ENCODE measurements at places on chromosomes 12 and 14.

- DNase-seq = no peak
Measured at GRCh38 chr14:104657101-104657524, 32.3 kb upstream of the INF2 start.

DNA sequence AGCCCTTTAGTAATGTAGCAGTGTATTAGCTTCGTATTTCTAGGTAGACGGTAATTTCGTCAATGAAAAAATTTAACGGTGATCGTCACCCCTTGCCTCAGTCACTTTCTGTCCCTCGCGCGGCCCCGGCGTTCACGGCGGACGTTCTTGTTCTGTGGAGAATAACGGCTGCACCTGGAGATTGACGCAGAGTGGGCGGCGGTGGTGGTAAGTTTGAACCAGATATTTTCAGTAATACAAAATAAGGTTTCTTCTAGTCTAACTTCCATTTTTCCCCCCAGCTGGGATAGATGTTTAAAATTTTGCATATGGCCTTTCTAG lies 341 bp downstream of the ZNF10 start:
- no peak for DNase-seq

DNA sequence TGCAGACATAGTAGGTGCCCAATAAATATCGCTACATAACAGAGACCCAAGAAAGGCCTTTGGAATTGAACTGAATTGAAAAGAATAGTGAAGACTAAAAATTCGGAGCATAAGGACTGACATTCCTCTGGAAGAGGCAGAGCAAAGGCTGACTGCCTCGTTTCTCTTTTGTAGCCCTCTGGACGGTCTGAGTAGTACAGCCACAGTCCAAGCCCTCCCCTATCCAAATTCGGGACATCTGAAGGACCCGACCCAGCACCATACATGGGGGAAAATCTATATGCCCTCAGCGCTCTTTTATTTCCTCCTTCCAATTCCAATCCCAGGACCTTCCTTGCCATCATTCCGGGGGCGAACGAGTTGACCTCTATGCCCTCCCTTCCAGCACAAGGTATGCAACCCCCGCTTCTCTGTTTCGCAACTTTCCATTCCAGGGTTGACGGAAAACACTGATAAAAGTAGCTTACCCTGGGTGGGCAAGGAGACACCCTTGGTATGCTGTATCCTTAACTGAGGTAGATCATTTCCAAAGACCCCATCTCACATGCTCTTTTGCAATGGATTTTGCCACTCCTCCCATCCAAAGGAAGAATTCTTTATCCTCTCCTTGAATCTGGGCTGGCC lies 127.4 kb upstream of the MAP1LC3B2 start:
- DNase-seq = no peak

DNA sequence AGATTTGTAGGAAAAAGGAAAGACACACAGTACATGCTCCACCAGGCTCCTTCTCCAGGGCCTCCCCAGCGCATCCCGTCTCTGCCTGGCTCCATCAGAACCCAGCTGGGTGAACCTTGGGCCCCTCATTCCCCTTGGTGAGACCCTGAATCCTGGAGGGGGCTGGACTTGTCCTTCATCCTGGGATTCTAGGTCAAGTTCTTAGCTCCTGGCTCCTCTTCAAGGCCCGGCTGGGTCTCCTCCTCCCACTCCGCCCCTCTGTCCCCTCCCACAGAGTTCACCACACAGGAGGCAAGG lies 49.2 kb downstream of the PSMA6 start:
- no peak for DNase-seq

GRCh38 chr14:58744801-58745394 lies 107.1 kb downstream of the DACT1 start:
- no peak for DNase-seq
